ENCODE measurements at places on chromosomes 6 and 20.

DNA sequence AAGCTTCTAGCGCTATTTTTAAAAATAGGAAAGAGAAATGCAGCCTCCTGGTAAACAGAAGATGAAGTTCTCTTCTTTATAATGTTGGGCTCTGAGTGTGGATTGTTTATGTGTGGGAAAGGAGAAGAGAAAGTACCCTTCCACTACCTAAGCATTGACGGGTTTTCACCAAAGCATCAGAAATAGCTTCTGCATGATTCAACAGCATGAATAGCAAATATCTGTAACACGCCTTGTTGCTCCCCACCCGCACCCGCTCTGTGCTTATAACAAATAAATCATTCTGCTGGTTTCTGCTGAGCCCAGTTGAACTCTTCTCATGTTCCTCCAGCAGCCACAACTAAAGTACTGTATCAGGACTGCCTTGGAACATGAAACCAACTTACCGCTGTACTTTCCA lies 20.7 kb downstream of the TXLNB start:
- no peak for DNase-seq

GRCh38 chr20:46117704-46118467 lies at the start of gene CD40:
CD40 (plus strand) TSS chr20:46118314; CDS start chr20:46118344, 30 bp downstream.
- peak; percentile 82 for DNase-seq

- DNase-seq: no peak
These were observed 50.1 kb downstream of the SDHAF4 start for GRCh38 chr6:70616728-70617260.

- DNase-seq: no peak
These were observed 66.2 kb upstream of the IYD start for GRCh38 chr6:150302520-150303176.

DNA sequence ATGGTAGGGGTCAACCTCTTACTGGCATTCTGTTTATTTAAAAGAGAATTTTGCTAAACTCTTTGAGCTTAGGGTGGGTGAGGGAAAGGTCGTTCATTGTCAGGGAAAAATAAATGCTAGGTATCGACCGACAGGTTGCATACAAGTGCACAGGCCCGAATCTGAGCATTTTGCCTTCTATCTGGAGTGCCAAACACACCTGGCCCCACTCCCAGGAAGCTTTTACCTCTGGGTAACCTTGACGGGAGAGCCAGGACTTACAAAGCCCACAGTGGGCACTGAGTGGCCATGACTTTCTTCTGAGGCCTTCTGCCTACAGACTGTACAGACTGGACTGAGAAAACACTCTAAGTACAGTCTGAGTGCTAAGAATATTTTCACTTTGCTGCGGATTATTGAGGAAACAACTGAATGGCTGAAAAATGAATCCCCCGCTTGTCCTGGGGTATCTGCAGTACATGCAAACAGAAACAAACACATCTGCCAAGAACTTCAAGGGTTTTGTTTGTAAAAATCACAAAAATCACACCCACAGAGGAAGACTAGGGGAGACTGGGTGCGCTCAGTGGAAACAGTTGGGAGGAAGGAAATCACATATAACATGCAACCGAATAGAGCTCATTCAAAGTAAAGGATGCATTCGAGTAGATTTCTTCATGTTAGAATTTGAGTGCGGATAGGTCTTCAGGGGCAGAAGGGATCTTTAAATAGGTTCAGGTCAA lies 152.8 kb downstream of the NFATC2 start:
- DNase-seq: no peak

DNA sequence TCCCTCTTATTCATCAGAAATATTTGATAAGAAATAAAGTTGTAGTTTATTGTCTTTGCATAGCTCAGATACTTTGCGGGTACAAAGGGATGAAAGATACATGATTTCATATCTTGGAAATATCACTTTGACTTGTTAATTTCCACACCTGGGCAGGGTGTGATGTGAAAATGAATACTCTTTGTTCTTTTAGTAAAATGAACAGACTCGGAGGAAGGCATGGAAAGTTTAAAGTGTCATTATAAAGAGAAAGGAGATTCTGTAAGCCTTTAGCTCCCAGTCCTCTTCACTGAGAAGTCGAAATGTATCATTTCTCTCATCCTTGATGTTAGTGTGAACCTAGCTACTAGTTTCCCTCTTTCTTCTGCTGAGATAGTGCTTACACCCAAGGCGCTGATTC lies 36.7 kb upstream of the AKIRIN2 start:
- no peak for DNase-seq

DNA sequence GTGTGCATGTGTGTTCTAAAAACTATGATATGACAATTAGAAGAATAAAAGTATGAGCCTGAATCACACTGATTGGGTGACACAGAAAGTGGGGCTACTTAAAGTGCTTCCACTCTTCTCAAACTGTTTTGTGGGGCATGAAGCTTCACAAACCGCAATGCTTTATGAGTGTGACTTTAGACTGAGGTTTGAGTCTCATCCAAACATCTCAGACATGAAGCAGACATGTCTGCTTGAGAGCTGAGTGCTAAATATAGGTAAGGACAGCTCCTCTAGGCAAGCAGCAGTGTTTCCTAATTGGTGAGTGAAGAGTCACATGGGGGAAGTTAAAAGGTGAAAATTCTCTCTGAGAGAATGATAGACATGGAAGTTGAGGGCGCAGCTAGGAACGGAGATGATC lies 726.9 kb upstream of the CITED2 start:
- no peak for DNase-seq

- DNase-seq: no peak
These were observed 911.6 kb upstream of the SLC35B3 start for GRCh38 chr6:9346923-9347322.

DNA sequence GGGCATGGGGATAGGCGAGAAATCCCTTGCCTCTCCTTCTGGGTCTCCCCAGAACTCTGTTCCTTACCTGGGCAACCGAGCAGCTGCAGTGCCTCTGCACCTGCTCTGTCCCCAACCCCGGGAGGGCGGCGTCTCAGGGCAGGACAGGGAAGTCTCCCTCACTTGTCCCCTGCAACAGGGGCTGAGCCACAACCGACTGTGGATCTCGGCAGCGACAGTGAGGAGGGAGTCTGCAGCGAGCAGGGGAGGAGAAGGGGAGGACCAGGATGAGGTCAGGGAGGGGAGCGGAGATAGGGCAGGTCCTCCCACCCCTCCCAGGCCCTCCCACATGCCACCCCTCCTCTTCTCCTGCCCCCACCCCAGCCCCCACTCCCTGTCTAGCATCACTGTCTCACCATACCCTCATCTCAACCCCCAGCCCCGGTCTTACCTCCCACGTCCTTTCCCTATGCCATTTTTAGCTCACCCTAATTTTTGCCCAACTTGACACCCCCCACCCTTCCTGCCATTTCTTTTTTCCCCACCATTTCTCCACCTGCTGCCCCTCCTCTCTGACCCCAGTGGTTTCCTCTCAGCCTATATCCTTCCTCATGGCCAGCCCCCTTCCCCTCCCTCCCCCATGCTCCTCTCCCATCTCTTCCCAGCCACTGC lies at the start of gene TNXB:
TNXB (minus strand) TSS at position 225 of the 651 bp plus-strand sequence. CDS start 11,140 bp downstream, outside the sequence.
- DNase-seq: no peak

GRCh38 chr20:59087829-59088433 lies 45.3 kb upstream of the PRELID3B start:
- DNase-seq: peak; percentile 72

DNA sequence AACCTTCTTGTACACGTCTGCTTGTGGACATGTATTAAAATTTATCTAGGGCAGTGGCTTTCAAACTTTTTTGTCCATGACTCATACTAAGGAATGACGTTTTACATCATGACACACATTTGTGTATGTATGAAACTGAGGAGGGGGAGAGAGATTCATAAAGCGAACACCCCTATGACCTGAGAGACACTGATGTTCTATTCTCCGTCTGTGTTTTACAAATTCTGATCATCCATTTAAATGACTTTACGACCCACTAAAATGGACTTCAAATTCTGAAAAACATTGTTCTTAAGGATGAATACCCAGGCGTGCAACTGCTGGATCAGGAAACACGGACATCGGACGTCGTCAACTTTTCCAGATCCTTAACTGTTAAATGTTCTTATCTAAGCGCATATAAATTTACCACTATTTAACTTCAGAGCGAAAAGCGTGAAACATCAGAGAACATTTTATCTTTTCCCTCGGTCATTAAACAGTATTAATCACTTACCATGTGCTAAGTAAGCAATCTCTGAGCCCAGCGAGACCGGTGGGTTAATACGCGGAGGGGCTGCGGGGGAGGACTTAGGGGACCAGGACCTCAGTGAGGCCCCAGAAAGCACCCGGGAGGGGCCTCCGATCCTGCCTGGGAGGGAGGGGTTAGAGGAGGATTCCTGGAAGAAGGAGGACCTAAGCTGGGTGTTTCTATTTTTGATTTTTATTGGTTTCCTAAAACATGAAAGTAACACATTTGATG lies 1.2 kb downstream of the PLAGL1 start:
- no peak for DNase-seq

- no peak for DNase-seq
These were observed 391.6 kb downstream of the ADGRB3 start for GRCh38 chr6:69026715-69027114.

- DNase-seq: no peak
These were observed 629.0 kb downstream of the EPHA7 start for GRCh38 chr6:92790381-92790780.

GRCh38 chr20:24059174-24059573 lies 70.6 kb upstream of the GGTLC1 start:
- DNase-seq: no peak

- no peak for DNase-seq
These were observed 93.3 kb downstream of the CRYBG1 start for GRCh38 chr6:106453756-106454367.

DNA sequence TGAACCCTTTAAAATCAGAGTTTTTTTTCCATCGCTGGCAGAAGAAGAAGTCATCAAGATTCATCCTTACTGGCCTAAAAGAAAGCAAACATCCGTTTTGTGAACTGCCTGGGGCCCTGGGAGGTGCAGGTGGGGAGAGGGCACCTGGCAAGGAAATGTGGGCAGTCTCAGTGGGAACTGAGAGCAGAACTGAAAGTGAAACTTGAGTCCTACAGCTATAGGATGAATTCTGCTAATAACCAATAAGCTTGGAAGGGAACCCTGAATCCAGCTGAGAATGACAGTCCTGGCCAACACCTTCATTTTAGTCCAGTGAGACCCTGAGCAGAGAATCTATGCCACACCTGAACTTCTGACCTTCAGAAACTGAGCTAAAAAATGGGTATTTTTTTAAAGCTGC lies 130.1 kb upstream of the ASCC3 start:
- DNase-seq: no peak

DNA sequence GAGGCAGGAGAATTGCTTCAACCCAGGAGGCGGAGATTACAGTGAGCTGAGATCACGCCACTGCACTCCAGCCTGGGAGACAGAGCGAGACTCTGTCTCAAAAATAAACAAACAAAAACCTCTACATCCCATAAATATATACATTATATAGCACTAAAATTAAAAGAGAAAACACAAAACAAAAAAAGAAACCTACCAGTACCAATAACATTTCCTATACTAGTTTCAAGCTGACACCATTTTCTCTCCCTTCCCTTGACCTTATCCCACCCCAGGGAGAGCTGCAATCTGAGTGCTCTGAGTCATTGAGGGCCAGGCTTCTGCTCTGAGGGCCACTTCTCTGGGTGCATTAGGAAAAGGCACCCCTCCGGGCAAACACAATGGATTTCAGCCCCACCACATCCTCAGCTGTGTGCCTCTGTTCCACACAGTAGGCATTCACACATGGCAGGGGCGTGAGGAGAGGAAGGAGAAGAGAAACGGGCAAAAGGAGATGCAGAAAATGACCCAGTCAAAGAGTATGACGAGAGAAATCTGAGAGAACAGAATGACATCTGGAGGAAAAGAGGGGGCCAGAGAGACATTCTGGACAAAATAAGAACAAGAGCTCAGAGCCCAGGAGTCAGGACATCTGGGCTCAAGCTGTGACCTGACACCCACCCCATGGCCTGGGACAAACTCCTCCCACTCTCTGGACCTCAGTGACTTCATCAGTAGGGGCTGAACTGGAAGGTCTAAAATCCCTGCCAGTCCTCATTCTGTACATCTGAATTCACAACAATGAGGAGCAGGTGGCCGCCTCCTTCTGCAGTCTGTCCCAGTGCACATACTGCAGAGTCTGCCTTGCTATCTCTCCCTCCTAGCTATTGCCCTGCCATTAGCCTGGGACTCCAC lies 18.2 kb downstream of the TRIM26 start:
- DNase-seq: no peak

DNA sequence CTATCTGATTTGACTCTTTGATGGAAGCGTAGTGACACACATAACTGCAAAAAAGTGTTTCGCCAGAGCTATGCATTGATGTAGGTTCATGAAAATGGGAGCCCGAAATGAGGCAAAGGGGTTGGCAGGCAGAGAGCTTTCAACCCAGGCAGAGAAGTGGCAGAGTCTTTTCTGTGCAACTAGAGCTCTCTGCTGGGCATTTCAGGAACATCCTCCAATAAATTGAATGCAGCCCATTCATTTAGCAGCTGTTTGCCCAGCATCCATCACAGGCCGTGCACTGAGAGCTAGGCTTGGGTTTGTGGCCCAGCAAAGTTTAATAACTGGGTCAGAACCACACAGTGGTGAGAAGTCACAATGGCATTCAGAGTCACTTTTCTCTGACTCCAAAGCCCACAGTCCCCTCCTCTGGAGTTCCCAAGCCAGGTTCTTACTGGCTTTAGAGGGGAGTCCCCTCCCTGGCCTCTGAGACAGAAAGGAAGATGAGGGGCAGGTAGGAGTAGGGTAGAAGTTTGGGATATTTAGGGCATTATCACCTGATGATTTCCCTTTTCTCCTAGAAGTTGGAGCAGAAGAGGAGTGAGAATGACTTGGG lies 31.8 kb upstream of the ELMO2 start:
- peak; percentile 15 for DNase-seq

GRCh38 chr6:157714153-157714490 lies 108.9 kb upstream of the SNX9 start:
- DNase-seq: no peak

- no peak for DNase-seq
These were observed 5.5 kb downstream of the CASP8AP2 start for GRCh38 chr6:89834884-89835792.

DNA sequence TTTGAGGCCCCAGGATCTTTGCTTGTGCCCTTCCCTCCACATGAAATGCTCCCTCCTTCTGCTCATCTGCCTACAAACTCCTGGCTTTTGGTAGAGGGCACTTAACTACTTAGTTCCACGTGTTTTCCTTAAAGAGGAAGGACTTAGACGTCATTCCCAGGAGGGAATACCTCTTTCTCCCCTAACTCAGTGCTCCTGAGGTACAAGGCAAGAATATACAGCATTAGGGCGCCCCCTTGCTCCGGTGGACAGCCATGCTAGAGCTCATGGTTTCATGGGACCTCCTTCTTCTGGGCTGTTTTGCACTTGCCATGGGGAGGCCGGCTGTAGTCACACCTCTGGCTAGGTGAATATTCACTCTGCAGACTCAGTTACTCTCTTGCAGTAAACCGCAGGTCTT lies 93.8 kb upstream of the LY86 start:
- DNase-seq: peak; percentile 15
